GF-D8 (cell line): ENCODE measurements at places on chromosomes 16 and 17.

GRCh38 chr17:50318501-50319285 is 27.2 kb upstream of the XYLT2 start:
- no peak for DNase-seq

DNA sequence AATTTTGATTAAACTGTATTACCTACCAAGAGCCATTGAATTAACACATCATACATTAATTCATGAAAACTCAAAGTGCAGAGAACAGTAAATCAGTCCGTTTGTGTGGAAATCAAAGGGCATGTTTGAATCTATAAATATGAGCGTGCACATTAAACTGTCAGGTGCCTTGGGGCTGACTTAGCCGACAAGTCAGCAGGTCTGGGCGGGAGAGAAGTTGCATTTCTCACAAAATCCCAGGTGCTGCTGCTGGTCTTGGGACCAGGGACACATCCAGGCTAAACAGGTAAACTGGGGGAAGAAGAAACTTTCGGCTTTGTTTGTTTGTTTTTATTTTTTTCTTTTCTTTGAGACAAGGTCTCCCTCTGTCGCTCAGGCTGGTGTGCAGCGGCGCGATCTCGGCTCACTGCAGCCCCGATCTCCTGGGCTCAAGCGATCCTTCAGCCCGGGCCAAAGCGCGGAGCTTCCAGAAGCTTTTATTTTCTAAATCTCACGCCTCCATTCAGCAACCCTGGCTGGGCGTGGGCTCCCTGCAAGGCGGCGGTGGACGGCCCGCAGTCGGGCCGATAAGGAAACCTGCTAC is 213.9 kb downstream of the MRTFB start:
- peak; percentile 61 for DNase-seq

DNA sequence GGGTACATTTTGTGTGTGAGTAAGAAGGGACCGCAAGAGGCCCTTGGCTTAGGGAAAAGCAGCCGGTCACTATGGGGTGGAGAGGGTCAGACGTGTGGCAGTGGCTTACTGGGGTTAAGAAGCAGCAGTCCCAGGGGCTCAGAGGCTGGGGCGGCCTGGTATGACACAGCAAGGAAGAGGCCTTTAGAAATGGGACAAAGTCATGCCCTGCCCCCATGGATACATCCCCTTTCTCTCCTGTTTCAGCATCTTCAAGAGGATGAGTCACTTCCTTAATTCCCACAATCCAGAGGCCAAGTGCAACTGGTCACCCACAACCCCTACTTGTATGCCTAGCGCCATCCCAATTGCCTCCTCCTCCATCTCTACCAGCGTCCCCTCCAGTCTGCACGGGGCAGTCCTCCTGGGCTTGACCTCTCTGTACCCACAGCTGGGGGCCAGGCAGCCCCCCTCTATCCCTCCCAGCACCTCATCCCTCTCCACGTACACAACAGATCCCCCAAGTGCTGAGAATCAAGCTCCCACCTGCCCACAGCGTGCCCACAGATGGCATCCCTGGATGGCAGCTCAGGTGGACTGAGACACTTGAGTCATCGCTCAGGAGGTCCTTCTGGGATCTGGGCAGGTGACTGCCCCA is 6.9 kb upstream of the EFTUD2 start:
- no peak for DNase-seq

DNA sequence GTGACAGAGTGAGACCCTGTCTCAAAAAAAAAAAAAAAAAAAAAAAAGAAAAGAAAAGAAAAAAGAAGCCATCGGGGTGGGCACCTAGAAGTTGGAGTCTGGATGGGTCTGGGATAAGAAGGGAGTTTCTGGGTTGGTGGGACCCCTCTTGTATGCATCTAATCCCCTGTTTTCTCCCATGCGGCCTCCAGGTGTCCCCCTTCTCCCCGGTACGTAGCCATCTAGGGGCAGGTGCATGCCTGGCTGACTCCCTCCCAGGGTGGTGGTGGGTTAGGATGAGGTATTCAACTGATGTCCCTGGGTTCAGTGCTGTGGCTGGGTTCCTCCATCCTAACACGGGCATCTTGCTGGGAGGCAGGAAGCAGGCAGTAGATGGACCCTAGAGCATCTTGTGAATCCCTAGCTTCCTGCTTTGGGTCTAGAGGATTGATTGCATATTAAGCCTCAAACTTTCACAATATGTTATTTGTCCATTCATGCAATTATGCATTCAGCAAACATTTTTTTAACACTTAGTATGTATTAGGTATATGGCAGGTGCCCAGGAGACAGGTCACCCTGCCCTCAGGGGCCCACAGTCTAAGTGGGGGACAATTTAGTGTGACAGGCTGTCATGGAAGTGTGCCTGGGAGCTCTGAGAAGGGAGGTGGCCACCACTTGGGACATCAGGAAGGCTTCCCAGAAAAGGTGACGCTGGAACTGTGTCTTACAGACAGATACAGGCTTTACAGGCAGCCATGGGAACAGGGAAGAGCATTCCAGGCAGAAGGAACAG is 13.1 kb downstream of the FMNL1 start:
- no peak for DNase-seq

DNA sequence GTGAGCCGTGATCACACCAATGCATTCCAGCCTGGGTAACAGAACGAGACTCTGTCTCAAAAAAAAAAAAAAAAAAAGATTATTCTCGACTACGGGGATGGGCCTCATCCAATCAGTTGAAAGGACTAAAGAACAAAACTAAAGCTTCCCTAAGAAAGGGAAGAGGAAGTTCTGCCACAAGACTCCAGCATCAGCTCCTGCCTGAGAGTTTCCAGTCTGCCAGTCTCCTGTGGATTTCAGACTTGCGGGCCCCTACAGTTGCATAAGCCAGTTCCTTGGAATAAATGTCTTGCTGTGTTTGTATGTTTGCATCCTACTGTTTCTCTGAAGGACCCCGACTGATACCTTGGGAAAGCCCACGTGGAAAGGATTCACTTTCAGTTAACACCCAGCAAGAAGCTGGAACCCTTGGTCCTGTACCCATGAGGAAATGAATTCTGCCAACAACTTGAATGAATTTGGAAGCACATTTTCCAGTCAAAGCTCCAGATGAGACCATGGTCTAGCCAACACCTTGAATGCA is 26.3 kb upstream of the FZD2 start:
- no peak for DNase-seq

DNA sequence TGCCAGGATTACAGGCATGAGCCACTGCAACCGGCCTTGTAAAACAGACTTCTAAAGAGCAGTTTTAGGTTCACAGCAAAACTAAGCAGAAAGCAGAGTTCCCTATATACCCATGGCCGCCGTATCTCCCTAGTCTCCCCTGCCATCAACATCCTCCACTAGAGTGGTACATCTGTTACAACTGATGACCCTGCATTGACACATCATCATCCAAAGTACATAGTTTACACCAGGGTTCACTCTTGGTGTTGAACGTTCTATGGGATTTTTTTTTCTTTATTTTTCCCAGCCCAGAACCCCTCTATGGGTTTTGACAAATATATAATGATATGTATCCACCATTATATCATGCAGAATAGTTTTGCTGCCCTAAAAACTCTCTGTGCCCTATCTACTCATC is 155.2 kb downstream of the RAB11FIP4 start:
- no peak for DNase-seq

DNA sequence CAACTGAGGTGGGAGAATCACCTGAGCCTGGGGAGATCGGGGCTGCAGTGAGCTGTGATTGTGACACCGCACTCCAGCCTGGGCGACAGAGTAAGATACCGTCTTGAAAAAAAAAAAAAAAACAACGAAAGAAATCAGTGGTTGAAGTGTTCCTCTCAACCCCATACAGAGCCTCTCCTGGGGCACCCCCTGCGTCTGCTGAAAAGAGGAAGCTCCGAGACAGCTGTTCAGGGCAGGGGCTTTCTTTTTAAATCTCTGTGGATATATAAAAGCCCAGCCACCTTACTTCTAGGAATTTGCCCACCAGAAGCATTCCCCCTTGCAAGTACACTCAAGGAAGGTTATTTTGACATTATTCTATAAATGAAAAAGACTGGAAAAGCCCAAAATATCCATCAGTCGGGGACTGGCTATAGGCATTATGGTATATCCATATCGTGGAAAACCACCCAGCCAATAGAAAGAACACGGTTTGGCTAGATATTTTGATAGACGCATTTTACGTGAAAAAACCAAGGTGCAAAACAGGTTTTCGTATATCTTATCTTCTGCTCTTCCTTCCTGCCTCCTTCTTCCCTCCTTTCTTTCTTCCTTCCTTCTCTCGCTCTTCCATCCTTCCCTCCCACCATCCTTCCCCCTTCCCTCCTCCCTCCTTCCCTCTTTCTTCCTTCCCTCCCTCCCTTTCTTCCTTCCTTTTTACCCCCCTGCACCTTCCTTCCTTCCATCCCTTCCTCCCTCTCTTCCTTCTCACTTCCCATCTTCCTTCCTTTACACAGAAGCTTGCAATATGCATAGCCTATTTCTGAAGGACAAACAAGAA is 9.2 kb upstream of the CCL22 start:
- DNase-seq: peak; percentile 28
